ENCODE measurements at places on chromosomes 7 and 10.

- no peak for DNase-seq
These were observed 176.1 kb downstream of the CHN2 start for GRCh38 chr7:29370531-29371314.

DNA sequence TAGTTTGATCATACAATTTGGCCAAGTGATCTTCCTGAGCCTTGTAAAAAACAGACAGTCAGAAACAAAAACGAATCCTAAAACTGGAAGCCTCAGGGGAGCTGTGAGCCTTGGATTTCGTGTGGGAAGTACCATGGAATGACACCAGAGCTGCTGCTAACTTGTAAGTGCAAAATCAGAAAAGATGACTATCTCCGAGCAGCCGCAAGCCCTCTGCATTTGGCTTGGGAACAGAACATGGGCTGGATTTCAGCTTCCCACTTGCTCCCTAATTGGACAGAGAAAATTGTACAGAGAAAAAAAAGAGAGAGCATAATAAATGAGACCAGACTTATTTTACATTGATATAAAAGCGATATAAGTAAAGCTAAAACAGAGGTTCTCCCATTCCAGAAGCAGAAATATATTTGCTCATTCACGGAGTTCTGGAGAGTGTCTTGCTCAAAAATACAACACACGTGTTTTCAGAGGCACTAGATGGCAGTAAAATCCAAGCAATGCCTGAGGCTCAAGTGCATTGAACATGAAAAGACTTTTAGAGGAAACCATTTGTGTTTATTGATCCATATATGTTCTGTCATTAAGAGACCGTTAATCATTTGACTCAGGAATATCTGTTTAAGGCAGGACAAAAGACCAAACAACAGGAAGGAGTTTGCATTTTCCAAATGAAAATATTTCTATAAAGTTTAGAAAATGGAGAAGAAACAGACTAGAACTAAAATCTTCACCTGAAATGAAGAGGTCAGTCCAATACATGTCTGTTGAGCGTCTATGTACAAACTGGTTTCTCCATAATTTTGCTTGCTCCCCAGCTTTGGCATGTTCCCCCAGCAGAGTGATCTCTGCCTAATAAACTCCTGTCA is 78.3 kb upstream of the SLC26A5 start:
- no peak for DNase-seq

GRCh38 chr10:64486901-64487300 is 965.7 kb downstream of the REEP3 start:
- DNase-seq = no peak

DNA sequence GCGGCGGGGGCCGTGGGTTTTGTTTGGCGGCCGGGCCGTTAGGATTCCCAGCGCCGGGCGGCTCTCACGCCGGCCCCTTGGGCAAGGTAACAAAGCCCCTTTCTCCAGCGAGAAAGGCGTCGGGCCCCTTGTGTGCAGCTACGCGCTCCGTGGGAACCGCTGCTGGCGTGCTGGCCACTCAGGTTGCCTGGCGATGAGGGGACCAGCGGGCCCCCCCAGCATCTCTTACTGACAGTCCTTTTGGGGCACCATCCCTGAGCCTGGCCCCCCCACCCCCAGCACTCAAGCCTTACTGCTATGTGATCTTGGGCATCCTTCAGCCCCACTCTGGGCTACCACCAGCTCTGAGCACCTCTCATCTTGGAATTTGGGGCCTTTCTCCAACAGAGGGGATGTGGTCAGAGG is 1.8 kb downstream of the LFNG start:
- no peak for DNase-seq

GRCh38 chr7:111006691-111007090 is 84.2 kb upstream of the LRRN3 start:
- no peak for DNase-seq

DNA sequence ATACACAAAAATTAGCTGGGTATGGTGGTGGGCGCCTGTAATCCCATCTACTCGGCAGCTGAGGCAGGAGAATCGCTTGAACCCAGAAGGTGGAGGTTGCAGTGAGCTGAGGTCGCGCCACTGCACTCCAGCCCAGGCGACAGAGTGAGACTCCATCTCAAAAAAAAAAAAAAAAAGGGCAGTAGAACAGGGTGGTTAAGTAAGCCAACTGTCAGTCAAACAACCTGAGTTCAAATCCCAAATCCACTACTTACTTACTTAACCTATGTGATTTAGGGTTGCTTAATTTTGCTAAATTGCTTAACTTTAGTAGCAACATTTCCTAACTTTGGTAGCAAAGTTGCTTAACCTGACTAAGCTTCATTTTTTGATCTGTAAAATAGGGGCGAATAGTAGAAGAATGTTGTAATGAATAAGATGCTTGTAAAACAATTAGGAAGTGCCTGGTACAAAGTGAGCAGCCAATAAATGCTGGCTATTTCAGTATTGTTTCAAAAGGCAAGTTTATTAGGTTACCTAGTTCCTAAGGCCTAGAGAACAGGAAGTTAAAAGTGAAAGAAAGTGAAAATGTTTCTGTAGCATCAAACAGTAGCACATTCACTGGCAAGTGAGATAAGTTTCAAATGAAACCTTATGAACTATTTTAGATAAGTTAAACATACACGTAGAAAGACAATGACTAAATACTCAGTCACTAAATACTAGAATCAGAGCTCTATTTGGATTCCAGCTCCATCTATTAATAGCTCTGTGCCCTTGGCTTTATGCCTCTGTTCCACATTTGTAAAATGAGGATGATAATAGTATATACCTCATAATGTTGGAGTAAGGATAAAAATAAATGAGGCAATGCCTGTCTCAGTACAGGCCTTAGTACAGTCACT is 64.3 kb downstream of the HOXA1 start:
- no peak for DNase-seq

DNA sequence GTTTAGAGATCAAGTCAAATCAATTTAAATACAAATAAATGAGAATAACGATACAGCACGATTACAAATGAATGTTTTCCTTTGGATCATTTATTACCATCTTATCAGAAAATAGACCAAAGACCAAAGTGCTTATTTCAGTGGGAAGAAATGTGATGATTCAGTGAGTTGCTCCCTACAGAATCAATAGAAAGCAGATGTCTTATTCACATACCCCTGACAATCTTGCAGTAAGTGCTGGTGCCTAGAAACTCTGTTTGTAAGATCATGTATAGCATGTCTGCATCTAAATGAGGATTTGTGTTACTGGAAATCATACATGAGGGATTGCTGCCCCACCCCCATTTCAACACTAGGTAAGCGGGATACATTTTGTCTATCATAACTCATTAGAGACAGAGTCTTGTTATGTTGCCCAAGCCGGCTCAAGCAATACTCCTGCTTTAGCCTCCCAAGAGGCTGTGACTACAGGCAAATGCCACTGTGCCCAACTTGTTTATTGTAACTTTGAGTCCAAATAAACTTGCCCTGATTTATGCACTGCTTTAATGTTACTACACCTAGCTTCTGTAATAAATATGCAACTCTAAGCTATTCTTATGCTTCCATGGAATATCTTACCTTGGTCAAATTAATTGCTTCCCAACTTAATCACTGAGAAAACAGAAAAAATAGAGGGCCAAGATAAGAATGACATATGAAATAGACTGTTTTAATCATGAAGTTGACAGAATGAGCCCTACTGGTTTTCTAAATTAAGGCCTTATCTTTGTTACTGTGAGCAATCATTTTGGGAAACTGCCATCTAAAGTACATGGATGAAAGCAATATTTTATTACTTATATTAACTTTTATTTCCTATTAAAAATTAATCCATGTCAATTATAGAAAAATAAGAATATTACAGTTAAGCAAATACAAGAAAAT is 82.5 kb downstream of the AHR start:
- DNase-seq = no peak

GRCh38 chr7:142412551-142413193 is 154.8 kb upstream of the PRSS58 start:
- peak; percentile 40 for DNase-seq

- no peak for DNase-seq
These were observed 2.2 kb downstream of the GIMAP4 start for GRCh38 chr7:150569245-150569955.

DNA sequence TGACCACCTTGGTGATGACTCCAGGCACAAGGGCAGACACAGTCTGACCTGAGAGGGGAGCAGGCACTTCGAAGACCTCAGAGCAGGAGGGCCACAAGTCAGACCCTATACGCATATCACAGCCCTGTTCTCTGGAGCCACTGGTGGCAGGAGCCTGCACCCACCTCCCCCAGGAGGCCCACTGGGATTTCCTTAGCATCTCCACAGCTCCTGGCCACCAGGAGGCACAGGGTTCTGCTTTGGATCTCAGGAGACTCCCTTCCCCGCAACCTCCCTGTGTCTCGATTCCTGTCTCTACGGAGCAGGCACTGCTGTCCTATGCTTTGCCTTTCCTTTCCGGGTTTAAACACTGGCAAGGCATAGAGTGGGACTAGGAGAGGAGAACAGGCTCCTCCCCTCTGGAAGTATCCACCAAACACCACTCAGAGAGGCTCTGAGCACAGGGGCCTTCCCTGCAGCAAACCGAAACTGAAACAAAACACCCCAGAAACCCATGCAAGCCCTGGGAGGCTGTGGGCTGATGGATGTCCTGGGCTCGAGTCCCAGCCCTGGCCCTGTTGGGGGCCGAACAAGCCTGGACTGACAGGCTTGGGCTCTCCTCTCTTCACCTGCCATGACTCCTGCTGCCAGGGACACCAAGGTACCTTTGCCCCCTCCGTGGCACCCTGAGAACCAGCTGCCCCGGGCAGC is 166.3 kb downstream of the NEURL1 start:
- DNase-seq = peak; percentile 60

GRCh38 chr10:1020958-1021357 is 4.7 kb downstream of the IDI2 start:
- DNase-seq = no peak
